Stimulated activated CD8-positive, alpha-beta memory T cell treated with anti-CD3 and anti-CD28 coated beads, Interleukin-4, amount 100 ng/mL, for 4 hours (primary cell): ENCODE measurements at places on chromosomes 16 and 17.

DNA sequence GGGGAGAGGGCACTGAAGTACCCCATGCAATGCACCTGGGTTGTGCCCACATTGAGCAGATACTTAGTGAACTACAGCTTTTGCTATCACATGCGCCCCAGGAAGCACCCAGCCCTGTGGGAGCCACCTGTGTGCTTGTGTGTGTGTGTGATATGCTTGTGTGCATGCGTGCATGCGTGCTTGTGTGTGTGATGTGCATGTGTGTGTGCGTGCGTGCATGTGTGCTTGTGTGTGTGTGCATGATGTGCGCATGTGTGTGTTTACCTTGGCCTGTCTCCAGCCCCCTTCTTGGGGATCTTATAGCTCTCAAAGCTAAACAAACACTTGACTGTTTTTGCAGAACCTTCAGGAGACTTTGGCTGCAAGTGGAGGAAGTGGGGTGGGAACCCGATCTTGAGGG lies 841 bp downstream of the C16orf89 start:
- no peak for DNase-seq

DNA sequence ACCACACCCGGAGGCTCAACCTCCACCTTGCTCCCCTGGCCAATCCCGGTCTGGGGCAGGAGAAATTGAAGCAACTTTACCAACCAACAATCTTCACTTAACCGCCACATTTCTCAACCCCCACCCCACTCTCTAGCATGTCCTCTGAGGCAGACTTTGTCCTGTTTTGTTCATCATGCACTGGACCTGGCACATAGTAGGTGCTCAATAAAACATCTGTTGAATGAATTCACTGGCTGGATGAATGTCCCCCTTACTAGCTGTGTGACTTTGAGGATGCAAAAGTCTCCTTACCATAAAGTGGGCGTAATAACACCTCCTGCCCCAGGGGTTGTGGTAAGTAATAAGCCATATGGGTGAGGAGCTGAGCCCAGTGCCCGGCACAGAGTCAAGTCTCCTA lies 5.8 kb downstream of the SPPL2C start:
- no peak for DNase-seq

- DNase-seq: no peak
These were observed 544.5 kb upstream of the CDH11 start for GRCh38 chr16:65666132-65666941.

GRCh38 chr16:66300501-66300900 lies 66.0 kb upstream of the CDH5 start:
- no peak for DNase-seq

- no peak for DNase-seq
These were observed 805 bp upstream of the ORAI3 start for GRCh38 chr16:30947859-30948666.
